Kidney (tissue), 22 donors: ENCODE measurements at places on chromosomes 12 and 14. TPM values are rescaled to one million over a fixed set of nuclear protein-coding genes. Genes with fewer than 3 reads are reported as not detected.
A peak's percentile ranks its signal among the peaks of the same experiment; 100 is the strongest.

The OR6C1 gene
- polyA plus RNA-seq, result not detected

GRCh38 chr14:69481815-69482568 is 2.5 kb upstream of the PLEKHD1 start:
- DNase-seq, result no peak

DNA sequence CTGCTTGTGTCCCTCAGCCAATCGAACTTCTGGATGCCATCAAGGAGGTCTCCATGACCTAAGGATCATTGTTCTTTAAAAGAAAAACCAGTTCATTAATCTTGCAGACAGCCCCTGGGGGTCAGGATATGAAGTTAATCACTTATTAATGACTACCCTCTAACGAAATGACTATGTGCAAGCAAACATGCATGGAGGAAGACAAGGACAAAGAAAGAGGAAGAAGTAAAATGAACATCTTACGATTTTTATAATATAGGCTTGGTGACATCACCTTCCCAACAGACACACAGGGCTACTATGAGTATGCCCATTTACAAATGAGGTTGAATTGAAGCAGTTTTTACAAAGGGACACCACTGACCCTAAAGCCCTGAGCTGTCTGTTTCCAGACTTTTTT is 111.1 kb upstream of the AMIGO2 start:
- no peak for DNase-seq

DNA sequence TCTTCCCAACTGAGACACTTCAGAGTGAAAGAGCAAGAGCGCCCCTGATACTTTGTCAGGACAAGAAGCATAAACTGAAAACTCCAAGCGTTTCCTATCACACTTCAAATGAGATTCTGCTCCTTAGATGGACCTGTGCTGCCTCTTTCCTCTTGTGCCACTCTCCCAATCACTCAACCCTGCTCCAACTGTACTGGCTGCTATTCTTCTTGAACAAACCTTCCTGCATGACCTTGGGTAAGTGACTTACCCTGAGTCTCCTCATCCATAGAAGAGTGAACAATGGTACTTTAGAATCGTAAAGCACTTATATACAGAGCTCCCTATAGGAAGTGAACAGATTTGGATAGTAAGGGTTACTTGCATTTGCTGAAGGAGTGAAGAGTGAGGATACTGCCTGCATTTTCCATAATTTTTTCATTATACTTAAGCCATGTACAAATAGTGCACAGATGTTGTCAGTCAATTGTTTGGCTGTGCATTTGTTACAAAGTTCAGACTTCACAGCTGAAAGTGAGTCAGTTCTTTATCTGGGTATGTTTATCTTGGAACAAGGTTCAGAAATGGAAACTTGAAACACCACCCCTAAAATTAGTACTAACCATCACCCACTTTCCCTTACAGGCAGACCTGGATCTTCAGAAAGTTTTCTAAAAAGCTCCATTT is 10.8 kb downstream of the MTERF2 start:
- no peak for DNase-seq

The TAS2R31 gene
- not detected for polyA plus RNA-seq

GRCh38 chr12:26646571-26646970 is 186.4 kb downstream of the ITPR2 start:
- no peak for DNase-seq

- DNase-seq, result peak; percentile 98
Observed at GRCh38 chr14:91510171-91511042, at the start of gene PPP4R3A. Gene PPP4R3A, minus strand, starts transcription at chr14:91510310. Its CDS starts 663 bp downstream, at chr14:91509647.

DNA sequence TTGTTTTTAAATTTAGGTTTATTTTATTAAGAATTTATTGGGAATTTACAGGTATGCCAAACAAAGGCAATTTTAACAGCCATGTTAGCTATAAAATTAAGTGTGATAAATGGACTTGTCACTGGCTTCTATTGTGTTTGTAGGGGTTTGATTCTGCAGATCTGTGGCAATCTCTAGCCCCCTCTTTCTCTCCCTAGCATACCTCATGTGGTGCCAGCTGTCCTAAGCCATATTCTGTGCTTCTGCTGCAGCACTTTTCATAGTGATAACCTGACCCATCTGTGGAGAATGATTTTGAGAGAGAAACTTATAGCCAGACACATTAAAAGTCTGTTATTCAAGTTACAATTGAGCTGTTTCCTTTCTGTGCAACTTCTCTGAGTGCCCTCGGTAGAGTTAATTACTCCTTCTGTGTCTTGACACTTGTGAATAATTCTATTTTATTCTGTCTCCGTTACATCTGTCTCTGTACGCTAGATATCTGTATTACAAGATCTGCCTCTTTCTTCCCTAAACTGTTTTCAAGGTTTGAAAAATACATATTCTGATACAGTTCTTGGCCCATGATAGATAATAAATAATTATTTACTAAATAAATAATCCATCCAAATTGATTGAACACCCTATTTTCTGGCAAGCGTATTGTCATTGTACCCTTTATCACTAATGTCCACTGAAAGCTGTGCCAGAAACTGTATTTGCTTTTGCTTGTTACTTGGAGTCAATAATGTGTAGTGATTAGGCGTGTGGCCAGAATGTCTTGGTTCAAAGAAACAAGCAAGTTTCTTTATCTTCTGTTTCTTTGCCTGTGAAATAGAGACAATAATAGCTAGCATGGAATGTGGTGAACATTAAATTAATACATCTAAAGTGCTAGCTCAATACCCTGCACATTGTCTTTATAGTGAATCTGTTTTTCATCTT is 40.0 kb downstream of the FRS2 start:
- no peak for DNase-seq

The GLS2 gene
- polyA plus RNA-seq, result 5.6 TPM

GRCh38 chr12:111024205-111024801 is 103.9 kb upstream of the MYL2 start:
- peak; percentile 72 for DNase-seq

DNA sequence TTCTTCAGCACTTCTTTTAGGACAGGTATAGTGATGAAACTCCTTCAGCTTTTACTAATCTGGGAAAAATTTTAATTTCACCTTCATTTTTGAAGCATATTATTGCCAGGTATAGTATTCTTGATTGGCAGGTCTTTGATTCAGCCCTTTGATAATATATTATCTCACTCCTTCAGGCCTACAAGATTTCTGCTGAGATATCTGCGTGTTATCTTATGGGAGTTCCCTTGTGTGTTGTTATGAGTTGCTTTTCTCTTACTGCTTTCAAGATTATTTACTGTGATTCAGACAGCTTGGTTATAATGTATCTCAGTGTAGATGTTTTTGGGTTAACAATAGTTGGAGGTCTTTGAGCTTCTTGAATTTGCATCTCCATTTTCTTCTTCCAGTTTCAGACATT is 87.4 kb downstream of the ATF7IP start:
- DNase-seq, result no peak

GRCh38 chr12:58602179-58602578 is 318.1 kb downstream of the LRIG3 start:
- no peak for DNase-seq

DNA sequence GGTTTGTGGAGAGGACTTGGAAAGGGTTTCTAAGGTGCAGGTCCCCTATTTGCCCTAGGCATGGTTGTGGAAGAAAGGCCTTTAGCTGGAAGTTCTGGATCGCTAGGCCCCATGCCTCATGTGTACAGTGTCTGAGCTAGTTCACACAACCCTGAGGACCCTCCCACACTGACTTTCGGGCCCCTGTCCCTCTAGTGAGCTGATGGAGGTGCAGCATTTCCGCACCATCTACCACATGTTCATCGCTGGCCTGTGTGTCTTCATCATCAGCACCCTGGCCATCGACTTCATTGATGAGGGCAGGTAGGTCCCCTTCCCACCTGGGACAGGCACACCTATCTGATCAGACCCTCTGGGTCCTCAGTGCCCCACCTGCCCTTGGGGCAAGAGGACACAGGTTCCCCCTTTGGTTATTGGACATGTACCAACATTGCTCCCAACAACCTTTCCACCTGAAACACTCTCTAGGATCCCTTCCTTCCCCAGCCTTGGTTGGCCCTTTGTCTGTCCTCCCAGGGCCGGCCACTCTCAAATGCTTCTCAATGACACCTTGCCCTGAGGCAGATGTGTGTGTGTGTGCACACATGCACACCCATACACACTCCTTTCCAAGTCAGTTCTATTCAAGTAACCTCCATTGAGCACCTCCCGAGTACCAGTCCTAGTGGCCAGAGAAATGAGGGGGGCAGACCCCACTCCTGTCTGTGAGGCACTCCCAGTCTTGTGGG is 2.6 kb downstream of the SOAT2 start:
- no peak for DNase-seq

GRCh38 chr14:54660604-54661111 is 93.7 kb downstream of the SAMD4A start:
- DNase-seq, result no peak

The EML5 gene
- polyA plus RNA-seq, result 0.26 TPM

- DNase-seq, result no peak
Observed at GRCh38 chr14:21631084-21631483, 3.7 kb downstream of the OR10G2 start.

- DNase-seq, result no peak
Observed at GRCh38 chr12:79296133-79296532, 394.6 kb downstream of the PAWR start.

GRCh38 chr14:88256997-88257950 is 65.8 kb downstream of the KCNK10 start:
- no peak for DNase-seq

The KLHL33 gene
- polyA plus RNA-seq, result 0.24 TPM

DNA sequence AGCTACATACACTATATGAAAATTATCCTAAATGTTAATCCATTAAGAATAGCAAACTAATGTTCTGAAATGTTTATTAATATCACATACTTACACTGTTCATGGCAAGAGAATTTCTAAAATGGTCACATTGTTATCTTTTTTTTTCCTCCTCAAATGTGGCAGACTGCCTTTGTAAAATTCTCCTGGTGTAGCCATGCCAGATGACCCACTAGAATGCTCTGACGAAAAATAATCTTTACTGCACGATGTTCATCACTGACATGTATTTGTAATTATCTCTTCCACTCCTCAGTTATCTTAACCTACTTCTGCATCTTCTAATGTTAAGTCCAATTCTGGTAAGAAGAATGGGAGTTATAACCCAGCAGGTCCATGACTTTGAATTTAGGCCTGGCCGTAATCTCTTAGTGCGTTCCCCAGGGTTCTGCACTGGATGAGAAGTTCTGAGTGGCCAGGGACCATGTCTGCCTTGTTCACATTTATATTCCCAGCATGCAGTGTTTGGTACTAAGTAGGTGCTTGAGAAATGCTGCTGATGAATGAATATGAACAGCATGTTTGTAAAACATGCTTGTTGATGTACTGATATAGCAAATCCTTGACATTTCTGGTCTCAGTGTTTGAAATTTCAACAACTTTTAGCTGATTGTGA is 46.7 kb downstream of the NOPCHAP1 start:
- DNase-seq, result no peak

GRCh38 chr14:96705422-96706092 is 91.6 kb upstream of the VRK1 start:
- no peak for DNase-seq

The WNT5B gene
- polyA plus RNA-seq, result 3.4 TPM

- DNase-seq, result peak; percentile 62
Observed at GRCh38 chr14:103206836-103207387, 83.7 kb downstream of the TNFAIP2 start.

DNA sequence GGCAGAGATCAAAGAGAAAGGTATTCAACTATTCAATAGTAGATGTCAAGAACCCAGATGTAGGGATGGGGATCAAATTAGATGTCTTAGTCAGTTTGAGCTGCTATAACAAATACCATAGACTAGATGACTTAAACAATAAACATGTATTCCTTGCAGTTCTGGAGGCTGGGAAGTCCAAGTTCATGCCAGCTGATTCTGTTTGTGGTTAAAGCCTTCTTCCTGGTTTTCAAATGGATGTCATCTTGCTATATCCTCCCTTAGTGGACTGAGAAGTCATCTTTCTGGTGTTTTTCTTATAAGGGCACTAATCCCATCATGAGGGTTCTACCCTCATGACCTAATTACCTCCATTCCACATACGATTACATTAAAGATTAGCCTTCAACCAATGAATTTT is 19.5 kb upstream of the MGST1 start:
- DNase-seq, result no peak
